Mammary microvascular endothelial cell (primary cell): ENCODE measurements at places on chromosomes 16 and 17. TPM values are rescaled to one million over a fixed set of nuclear protein-coding genes. Genes with fewer than 3 reads are reported as not detected.

Gene ABCA9
- total RNA-seq = under 0.01 and 0.64 TPM in 2 replicates

Gene SEZ6L2
- total RNA-seq = 0.27 and 0.74 TPM in 2 replicates

Gene DRC7
- not detected in 2 replicates for total RNA-seq

Gene THUMPD1
- total RNA-seq = 34.0 and 36.2 TPM in 2 replicates

Gene P2RX5
- 3.9 and 6.0 TPM in 2 replicates for total RNA-seq

Gene ZFP3
- total RNA-seq = 0.94 and 1.1 TPM in 2 replicates

Gene PDILT
- total RNA-seq = not detected in 2 replicates

Gene SETD1A
- 4.1 and 4.2 TPM in 2 replicates for total RNA-seq

Gene GP1BA
- 0.05 TPM in 1 of 2 replicates, not detected in the other for total RNA-seq

Gene OSGIN1
- 6.6 and 13.0 TPM in 2 replicates for total RNA-seq

Gene RAB26
- 0.13 and 1.3 TPM in 2 replicates for total RNA-seq

Gene CCDC78
- total RNA-seq = not detected in 2 replicates

Gene KRT35
- total RNA-seq = not detected in 2 replicates

Gene NPTX1
- total RNA-seq = 0.15 and 0.33 TPM in 2 replicates

Gene MPG
- total RNA-seq = 132 and 144 TPM in 2 replicates

Gene GJC1
- total RNA-seq = 10.5 and 11.0 TPM in 2 replicates
